NCI-H1694 treated with DMSO at 0.1 percent for 48 hours (cell line): ENCODE measurements at places on chromosomes 7 and 10.

DNA sequence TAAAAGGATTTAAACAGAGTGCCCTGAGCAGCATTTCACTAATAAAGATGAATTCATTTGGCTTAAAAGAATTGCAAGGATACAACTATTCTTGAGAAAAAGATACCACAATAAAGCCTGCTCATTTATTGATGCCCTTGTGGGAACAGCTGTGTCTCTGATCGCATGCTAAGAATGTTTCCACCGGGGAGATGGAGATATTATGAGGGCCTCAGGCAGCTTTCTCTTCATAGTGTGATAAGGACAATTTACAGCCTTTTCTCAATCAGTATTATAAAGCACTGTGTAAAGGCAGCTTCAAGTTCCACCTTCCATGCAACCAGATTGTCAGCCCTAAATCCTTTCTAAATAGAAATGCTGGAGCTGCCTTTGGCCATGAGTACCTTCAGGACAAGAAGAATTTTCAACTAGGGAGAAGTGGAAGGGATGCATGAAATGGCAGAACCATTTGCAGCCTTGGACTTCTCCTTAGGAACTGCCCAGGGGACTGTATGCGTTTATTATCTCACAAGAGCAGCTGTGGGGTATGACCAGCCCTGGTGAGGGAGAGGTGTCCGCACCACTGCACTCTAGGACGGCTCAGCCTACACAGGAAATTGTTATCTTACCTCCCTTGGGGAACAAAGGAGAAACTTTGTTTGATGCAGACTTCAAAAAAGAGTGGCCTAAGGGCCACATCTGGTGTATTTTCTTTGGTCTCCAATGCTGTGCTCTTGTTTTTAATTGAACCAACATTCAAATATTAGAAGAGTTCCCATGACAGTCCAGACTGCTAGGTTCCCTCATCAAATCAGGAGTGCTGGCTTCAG is 116.9 kb upstream of the PCGF5 start:
- no peak for DNase-seq

- no peak for DNase-seq
These were observed 69.5 kb upstream of the ZNF438 start for GRCh38 chr10:31101123-31101522.

DNA sequence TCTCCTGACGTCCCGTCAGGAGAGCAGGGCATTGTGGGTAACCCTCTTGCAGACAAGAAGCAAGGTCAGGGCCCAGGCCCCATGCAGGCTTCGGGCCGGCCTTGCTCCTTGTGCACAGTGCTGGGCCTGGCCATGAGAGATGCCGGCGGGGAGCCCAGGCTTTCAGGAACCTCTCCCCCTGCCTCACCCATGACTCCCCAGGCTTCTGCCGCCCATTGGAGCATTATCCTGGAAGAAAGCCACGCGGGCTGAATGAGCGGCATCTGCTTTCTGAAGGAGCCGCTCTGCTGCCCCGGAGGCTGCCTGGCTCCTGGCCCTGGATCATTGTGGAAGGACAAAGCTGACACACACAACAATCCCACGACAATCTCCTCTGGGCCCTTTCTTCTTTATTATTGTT is 233.5 kb downstream of the TCF7L2 start:
- no peak for DNase-seq

DNA sequence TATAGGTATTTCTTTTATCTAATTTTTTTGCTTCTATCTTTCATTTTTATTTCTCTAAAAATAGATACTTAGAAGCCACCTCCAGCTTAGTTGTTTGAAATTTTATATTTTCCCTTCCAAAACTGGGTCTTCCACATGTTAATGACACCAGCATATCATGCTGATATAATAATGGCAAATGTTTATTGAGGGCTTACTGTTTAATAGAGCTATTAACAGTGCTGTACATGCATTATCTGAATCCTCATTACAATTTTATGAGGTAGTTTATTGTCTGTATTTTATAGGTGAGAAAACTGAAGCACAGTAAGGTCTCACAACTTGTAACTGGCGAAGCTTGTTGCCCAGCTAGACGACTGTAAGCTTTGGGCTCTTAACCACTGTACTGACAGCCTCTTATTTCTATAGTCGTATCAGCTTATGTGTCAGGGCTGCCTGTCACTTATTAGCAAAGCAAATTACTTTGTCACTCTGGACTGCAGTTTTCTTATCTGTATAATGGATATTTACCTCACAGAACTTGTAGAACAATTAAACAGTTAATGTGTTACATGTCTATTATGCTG is 51.2 kb downstream of the ANKIB1 start:
- no peak for DNase-seq

DNA sequence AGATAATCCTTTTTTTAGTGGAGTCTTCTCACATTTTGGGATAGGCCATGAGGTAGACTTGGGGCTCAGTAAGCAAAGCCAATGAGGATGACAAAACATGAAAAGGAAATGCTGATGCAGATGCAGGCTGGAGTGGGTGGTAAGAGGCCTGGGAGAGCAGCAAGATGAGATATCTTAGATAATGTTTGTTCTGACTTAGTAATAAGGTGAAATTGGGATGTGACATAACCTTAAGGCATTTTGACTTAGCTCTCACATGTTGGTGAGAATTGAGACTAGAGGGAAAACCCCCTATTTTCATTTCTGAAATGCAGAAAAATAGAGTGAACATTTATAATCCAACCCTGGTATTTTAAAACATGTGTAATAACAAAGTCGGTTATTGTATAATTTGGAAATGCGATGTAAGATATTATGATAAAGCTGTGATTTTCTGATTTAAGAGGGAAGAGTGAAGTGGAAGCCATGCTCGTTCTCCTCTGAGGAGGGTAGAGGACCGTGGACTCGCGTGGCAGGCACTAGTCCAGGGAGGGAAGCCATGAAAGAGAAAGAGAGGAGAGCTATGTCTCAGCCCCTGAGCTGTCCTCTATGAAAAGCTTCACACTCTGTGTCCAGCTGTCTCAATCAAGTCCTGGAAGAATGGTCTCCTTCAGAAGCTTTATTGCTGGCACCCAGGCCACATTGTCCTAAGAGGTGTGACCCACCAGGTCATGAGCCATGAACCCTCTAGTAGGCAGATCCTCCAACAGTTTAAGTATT is 57.3 kb downstream of the ST7 start:
- DNase-seq, result no peak

DNA sequence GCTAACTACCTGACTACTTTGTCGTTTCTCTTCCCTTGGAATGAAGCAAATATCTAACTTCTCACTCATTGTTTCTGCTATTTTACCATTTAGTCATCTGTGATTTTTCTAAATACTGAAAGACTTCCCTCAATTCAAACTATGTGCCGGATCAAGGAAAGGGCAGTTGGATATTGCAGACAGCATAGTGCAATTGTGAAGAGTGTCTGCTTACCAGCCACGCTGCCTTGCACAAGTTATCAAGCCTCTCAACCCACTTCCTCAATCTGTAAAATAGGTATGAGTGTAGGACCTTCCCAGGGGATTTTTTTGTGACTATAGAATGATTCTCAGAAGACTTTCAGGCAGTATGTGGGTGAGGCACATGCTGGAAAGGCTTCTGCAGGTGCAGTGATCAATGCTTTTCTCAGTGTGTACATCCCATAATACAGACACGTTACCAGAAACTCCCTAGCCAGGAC is 54.3 kb downstream of the EGFR start:
- no peak for DNase-seq

DNA sequence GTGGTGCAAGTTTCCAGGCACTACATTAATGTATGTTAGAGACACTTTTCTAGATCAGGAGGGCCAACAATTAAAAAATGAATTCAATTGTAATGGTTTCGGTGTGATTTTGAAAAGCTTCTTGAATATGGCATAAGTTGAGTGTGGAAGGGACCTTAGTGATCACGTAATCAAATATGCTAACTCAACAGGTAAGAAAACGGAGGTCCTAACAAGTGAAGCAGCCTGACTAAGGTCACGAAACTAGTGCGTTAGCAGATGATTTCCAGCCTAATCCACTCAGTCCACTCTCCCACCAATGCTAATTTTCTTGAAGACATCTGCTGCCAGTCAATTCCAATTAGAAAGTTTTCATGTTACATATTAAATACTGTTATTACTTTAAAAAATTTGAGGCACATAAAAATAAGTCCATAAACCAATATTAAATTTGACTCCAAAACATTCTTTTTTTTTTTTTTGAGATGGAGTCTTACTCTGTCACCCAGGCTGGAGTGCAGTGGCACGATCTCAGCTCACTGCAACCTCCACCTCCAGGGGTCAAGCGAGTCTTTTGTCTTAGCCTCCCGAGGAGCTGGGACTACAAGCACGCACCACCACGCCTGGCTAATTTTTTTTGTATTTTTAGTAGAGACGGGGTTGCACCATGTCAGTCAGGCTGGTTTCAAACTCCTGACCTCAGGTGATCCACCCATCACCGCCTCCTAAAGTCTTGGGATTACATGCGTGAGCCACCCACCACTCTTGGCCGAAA is 2.3 kb upstream of the RSBN1L start:
- no peak for DNase-seq

DNA sequence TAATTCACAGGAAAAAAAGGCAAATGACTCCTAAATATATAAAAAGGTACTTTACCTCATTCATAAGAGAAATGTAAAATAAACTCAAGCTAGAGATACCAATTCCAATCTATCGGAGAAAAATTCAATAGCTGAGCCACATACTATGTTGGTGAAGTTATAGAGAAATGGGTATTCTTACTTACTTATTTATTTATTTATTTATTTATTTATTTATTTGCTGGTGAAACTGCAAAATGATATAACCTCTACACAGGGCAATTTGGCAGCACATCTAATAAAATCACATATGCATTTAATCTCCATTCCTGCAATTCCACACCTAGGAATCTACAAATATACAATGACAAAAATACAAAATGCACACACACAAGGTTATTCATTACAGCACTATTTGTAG is 117.5 kb upstream of the TMEM168 start:
- no peak for DNase-seq

DNA sequence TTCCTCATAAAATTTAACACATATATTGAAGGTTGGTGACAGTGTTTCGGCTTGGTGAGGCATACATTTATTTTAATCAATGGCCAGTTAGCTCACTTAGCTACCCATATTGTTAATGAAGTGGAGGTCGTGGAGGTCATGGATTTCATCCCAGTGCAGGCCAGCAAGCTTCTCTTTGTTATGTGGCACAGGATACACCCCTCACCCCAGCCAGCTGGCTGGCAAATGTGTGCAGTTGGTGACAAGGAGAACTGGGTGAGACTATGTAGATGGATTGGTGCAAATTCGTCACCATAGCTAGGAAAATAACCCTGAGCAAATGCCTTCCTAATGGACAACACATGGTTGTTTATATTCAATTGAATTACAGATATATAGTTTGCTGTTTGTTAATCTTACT is 50.5 kb upstream of the FOXP2 start:
- peak; percentile 19 for DNase-seq

GRCh38 chr10:71694567-71694968 is 25.0 kb downstream of the C10orf105 start:
- DNase-seq, result no peak

- DNase-seq, result no peak
These were observed 103.3 kb downstream of the FAM107B start for GRCh38 chr10:14671386-14671831.

DNA sequence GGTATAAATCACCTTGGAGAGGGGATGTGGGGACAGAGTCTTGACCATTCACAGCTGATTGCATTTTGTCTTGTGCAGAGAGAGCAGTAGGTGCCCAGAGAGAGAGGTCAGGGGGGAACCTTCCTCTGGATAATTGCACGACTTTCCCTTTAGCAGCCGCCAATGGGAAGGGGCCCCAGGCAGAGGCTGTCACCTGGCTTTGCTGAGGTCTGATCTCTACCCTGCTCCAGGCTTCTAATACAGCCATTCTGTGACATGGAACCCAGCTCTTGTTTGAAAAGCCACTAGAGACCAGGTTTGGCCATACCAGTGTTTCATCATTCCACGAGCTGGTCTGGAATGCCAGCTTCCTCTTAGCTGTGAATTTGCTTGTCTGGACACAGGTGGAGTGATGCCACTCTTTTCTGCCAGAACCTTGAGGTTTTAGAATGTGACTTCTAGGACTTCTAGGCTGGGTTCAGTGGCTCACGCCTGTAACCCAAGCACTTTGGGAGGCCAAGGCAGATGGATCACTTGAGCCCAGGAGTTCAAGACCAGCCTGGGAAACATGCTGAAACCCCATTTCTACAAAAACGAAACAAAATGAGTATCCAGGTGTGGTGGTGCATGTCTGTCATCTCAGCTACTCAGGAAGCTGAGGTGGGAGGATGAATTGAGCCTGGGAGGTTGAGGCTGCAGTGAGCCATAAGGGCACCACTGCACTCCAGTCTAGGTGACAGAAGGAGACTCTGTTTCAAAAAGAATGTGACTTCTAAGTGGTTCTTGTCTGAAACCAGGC is 159.9 kb downstream of the CAMK1D start:
- no peak for DNase-seq

DNA sequence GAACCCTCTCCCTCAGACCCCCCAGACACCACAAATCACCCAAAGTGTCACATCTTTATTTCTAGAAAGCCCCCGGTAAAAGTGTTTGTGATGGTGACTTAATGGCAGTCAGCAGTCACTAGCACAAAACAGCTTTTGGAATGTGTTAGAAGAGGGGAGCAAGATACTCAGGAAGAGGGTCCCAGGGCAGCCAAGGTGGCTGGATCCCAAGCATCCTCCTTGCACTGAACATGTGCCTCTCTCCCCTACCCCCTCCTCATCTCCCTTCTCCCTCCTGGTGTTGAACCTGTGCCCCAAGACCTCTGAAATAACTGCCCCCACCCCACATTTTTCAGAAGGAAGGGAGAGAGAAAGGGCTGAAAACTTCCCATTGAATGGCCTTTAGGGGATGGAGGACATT is 37.8 kb upstream of the MXI1 start:
- DNase-seq, result no peak

DNA sequence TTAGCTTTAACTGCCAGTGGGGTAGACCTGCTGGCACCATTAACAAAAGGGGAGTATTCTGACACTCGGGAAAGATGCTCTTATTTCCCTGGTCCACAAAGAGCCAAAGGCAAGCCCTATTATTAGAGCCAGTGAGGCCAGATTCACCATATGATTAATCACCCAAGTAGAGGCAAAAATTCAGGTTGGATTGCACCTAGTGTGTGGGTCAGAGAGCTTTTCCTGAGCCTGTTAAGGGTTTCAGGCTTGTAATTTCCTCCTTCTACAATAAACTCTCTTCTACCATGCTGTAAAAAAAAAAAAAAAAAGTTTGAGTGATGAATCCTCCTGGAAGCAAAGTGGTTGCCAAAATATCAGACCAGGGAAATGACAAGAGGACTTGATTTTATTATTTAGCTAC is 163.5 kb downstream of the MBL2 start:
- DNase-seq, result no peak

- no peak for DNase-seq
These were observed 17.5 kb downstream of the ARL3 start for GRCh38 chr10:102696736-102697135.

GRCh38 chr7:131638641-131639430 is 82.4 kb upstream of the PODXL start:
- DNase-seq, result no peak

- no peak for DNase-seq
These were observed 494 bp downstream of the PALS2 start for GRCh38 chr7:24573554-24574338.

DNA sequence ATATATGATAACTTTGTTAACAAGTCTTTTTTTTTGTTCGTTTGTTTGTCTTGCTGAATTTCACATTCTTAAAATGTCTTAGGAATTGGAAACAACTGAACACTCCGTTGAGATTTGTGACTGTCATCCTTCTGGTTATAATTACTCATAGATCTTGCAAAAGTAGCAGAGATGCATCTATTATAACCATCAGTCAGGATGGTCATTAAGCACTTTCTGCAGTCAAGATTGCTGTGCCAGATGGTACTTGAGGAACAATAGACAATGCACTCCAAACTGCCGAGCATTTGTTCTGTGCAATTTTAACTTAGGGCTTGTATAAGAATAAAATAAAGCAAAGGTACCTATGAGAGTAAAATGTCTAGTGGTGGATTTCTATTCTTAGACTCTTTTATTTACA is 710.1 kb upstream of the KCND2 start:
- DNase-seq, result no peak
